Hematopoietic multipotent progenitor cell treated with erythropoietin and hydrocortisone succinate and interleukin-3 and kit ligand, for 15 days (in vitro differentiated cells): ENCODE measurements at places on chromosomes 5 and 9.

GRCh38 chr9:8653855-8654254 lies 854.3 kb upstream of the DMAC1 start:
- no peak for DNase-seq

- DNase-seq = no peak
These were observed 79.3 kb downstream of the PTPN3 start for GRCh38 chr9:109418827-109419226.

- DNase-seq = no peak
These were observed 50.9 kb downstream of the PRUNE2 start for GRCh38 chr9:76855015-76855414.

GRCh38 chr9:20742833-20743232 lies 58.8 kb downstream of the FOCAD start:
- no peak for DNase-seq

DNA sequence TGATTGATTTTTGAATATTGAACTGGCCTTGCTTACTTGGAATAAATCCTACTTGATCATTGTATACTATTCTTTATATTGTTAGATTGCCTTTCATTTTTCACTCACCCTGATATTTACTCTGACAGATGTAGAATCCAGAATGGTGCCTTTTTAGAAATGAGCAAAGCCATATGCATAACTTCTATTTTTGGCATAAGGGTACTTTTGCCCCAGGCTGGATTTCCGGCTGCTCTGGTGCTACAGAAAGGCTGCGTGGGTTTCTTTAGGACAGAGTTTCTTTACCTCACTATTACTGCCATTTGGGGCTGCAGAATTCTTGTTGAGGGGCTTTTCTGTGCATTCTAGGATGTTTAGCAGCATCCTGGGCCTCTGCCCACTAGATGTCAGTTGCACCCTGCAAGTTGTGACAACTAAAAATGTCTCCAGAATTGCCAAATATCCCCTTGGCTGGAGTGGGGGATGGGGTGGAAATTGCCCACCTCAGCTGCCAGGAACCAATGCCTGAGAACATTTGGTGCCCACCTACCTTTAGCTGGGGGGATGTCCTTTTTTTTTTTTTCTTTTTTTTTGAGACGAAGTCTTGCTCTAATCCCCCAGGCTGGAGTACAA lies 50.1 kb downstream of the SLC36A1 start:
- DNase-seq = no peak

DNA sequence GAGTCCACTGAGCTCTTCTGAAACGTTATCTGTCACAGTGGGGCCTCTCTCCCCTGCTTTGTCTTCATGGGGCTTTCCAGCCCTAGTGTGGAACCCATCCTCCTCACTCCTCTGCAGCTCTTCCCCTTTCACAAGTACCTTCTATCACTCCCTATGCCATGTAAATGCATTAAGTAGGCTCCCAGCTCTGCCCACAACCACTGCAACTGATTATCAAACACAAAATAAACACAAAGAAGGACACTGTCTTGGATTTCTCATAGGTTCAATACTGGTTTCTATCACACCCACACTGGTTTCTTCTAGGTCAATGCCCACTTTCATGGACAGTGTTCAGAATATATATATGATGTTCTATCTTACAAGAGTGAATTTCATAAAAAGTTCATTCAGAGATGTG lies 139.4 kb downstream of the GNAQ start:
- peak; percentile 30 for DNase-seq

DNA sequence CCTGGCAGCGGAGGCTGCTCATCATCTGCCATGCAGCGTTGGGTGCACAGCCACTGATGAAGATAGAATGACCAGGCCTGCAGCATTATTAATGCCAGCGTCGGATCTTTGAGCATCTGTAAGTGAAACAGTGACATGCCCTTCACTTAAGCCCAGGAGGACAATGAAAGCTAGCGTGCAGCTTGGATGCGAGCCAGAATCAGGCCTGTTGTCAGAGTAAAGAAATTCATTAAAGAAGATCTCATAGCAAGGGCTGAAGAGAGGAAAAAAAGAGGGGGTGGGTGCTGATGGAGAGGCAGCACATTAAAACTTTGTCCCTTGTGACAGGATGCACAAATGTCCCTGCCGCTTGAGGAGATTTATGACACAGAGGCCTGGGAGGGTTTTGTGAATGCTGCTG lies 186.1 kb upstream of the MAST4 start:
- no peak for DNase-seq

GRCh38 chr9:120891884-120892747 lies 15.1 kb upstream of the PHF19 start:
- no peak for DNase-seq

DNA sequence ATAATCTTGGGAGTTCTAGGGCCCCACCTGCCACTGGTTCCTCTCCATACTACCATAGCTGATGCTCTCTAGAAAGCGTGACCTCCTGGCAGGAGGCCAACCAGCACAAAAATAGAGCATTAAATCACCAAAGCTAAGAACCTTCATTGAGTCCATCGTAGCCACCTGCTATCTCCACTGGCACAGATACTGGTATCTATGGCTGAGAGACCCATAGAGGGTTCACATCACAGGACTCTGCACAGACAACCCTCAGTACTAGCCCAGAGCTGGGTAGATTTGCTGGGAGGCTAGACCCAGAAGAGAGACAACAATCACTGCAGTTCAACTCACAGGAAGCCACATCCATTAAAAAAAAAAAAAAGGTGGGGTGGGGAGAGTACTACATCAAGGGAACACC lies 509.1 kb downstream of the DTWD2 start:
- no peak for DNase-seq

DNA sequence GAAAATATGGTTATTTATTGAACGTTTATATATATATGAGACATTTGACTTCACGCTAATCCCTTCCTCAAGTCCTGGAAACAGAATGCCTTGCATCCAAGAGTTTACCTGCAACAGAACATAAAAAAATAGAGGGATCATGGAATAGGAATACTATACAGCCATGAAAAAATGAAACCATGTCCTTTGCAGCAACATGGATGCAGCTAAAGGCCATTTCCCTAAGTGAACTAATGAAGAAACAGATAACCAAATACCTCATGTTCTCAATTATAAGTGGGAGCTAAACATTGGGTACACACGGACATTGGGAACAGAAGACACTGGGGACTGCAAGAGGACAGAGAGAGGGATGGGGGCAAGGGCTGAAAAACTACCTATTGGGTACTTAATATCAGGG lies 13.0 kb downstream of the BAAT start:
- no peak for DNase-seq

DNA sequence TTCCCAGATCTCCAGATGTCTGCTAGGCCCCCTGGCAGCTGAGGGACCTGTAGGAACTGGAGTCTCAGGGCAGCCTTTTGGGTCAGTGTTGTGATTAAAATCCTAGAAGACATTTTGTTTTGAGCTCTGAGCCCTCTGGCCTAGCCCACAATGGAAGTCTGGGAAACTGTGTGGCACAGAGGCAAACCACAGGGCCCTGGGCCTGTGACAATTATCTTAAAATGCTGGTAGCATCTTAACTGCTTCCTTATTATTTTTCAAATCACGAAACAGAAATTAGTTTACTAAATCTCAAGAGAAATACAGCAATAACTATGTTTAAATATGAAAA lies 125.5 kb downstream of the STARD4 start:
- DNase-seq = no peak

GRCh38 chr9:113465599-113466140 lies 2.1 kb downstream of the RGS3 start:
- no peak for DNase-seq

DNA sequence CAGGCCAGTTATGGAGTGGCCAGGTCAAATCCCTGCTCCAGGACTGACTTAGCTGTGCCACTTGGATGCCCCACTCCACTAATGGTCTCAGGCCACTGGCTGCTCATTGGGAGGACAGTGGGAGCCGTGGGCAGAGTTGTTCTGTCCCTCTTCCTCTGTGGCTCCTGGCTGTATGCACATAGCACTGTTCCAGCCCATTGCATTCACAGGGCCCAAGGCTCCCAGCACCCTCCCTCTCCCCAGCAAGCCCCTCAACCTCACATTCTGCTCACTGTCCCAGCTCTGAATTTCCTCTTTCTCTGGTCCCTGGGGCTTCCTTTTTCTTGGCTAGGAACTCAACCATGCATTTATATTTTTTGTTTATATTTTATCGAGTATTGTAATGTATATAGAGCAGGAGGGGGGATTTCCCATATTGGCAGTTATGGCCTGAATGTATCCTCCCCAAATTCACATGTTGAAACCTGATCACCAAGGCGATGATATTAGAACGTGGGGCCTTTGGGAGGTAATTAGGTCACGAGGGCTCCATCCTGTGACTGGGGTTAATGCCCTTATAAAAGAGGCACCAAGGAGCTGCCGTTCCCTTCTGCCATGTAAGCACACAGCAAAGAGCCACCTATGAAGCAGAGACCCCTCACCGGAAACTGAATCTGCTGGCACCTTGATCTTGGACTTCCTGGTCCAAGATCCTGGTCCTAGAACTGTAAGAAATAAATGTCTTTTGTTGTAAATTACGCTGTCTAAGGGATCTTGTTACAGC lies 17.0 kb upstream of the MVB12B start:
- no peak for DNase-seq

- peak; percentile 84 for DNase-seq
These were observed 2.2 kb upstream of the GNPDA1 start for GRCh38 chr5:142014911-142015584.

DNA sequence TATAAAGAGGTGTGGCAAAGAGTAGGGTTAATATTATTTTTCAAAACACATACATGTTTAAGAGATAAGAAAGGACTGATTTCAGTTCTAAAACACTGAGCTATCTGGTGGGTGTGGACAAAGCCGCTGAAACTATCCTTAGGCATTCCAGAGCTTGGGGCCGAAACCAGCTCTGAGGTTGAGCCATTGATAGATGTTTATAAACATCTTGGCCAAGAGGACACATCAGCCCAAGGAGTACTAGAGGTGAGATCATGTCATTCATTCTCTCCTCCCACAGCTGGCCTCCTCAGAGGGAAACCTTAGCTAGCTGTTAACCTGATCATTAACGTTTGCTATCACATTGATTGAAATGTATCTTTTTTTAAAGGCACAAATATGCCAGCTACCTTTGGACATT lies 89.9 kb downstream of the NLN start:
- no peak for DNase-seq

- DNase-seq = no peak
These were observed 117.0 kb downstream of the VAV2 start for GRCh38 chr9:133875131-133875530.

- DNase-seq = peak; percentile 15
These were observed 9.6 kb downstream of the NDST1 start for GRCh38 chr5:150517272-150518152.
